ENCODE measurements at places on chromosomes 11 and 22. TPM values are rescaled to one million over a fixed set of nuclear protein-coding genes. Genes with fewer than 3 reads are reported as not detected.
A peak's percentile ranks its signal among the peaks of the same experiment; 100 is the strongest.

- peaks cover 11% of the 10 kb centered on the region for H3K36me3 ChIP-seq
- no peak for DNase-seq
- no peaks in the 10 kb centered on the region for H3K27me3 ChIP-seq
- H3K4me3 ChIP-seq = no peak overlapping the region
- no peaks in the 10 kb centered on the region for H3K4me1 ChIP-seq
Observed at GRCh38 chr11:30635401-30635989, 49.3 kb upstream of the MPPED2 start.

Gene LGALS12
- total RNA-seq = not detected

Gene WDR74
- total RNA-seq = 37.6 TPM

Gene TESMIN
- total RNA-seq = 3.6 TPM

Gene PLEKHB1
- total RNA-seq = 0.50 TPM

Gene TRIM49
- not detected for total RNA-seq

Gene BBOX1
- total RNA-seq = not detected

- H3K36me3 ChIP-seq = peaks cover 33% of the 10 kb centered on the region
- DNase-seq = peak; percentile 68
- peaks cover 14% of the 10 kb centered on the region for H3K27me3 ChIP-seq
Observed at GRCh38 chr22:41181349-41182241, 23.5 kb upstream of the L3MBTL2 start.

- DNase-seq = peak; percentile 97
- H3K4me1 ChIP-seq = peaks cover 56% of the 10 kb centered on the region
- H3K27me3 ChIP-seq = peaks cover 45% of the 10 kb centered on the region
- peak overlapping the region; percentile 50 for H3K27ac ChIP-seq
- no peaks in the 10 kb centered on the region for H3K36me3 ChIP-seq
Observed at GRCh38 chr11:114162719-114163123, 103.2 kb downstream of the ZBTB16 start.

DNA sequence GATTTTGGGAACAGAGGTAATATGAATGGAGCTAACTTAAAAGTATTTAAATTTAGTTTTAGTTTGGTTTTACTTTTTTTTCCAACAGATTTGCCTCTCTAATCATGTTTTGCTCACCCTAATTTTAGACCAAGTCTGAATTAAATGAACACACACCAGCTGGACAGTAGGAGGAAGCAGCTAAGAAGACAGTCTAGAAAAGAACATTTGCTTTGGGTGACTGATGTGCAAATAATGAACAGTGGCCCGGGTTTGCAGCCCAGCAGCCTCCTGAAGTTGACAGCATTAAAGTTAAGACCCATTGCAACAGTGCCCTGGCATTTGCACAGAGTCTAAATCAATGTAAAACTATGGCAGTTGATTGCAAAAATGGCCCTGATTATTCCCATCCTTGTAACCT, 66.4 kb upstream of the SORL1 start:
- H3K4me3 ChIP-seq = no peak overlapping the region
- no peak overlapping the region for H3K27ac ChIP-seq
- no peaks in the 10 kb centered on the region for H3K36me3 ChIP-seq
- no peak for DNase-seq
- H3K27me3 ChIP-seq = peaks cover 29% of the 10 kb centered on the region

- peak overlapping the region; percentile 91 for H3K4me3 ChIP-seq
- DNase-seq = peak; percentile 15
- H3K27me3 ChIP-seq = no peaks in the 10 kb centered on the region
- peak overlapping the region; percentile 98 for H3K27ac ChIP-seq
- H3K4me1 ChIP-seq = peaks cover 21% of the 10 kb centered on the region
- peaks cover 32% of the 10 kb centered on the region for H3K36me3 ChIP-seq
Observed at GRCh38 chr11:14519597-14519916, 629 bp downstream of the PSMA1 start.

- no peak overlapping the region for H3K4me3 ChIP-seq
- no peak for DNase-seq
- no peak overlapping the region for H3K27ac ChIP-seq
Observed at GRCh38 chr11:127247261-127247851, 246.8 kb upstream of the KIRREL3 start.

DNA sequence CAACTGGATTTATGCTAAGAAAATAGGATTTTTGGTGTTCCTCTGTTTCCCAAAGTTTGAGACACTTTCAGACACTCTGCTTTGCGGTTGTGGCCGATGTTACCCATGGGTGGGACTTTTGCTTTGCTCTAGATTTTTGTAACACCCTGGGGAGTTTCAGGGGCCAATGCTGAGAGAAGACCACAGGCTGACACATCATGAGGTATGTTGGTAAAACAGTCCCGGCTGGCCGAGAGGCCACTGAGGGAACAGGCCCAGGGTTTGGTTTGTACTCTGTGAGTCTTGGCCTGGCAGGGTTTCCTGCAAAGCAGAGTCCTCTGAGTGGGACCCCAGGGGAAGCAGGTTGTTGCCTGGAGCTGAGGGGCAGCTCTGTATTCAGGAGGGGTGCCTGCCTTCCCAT, 78.5 kb upstream of the PITPNB start:
- DNase-seq = no peak
- no peak overlapping the region for H3K4me3 ChIP-seq
- H3K4me1 ChIP-seq = no peaks in the 10 kb centered on the region
- H3K36me3 ChIP-seq = 0 out of 2 replicates have a peak, but pooled peaks cover 4% of the 10 kb centered on the region

- no peaks in the 10 kb centered on the region for H3K27me3 ChIP-seq
- peak overlapping the region; percentile 93 for H3K4me3 ChIP-seq
- H3K4me1 ChIP-seq = peaks cover 22% of the 10 kb centered on the region
- peak; percentile 19 for DNase-seq
- H3K36me3 ChIP-seq = no peaks in the 10 kb centered on the region
Observed at GRCh38 chr11:121024989-121025388, 1.1 kb downstream of the TBCEL start.

Gene TRIM64
- not detected for total RNA-seq

DNA sequence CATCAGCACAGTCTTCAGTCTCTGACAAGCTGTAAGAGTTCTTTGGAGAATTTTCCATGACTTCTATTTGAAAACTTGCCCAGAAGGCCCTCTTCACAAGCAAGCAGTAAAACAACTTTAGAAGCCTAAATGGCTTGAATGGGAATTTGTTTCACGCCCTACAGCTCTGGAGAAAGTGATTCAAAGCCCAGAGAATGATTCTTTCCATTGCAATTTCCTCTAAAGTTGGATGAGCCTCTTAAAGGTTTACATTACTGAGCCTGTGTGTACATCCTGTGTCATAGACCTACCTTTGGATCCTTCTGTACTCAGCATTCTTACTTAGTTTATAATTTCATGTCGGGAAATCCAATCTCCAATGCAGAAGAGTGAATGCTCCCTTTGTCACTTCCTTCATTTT, 6.8 kb upstream of the OR8B3 start:
- no peak for DNase-seq
- no peak overlapping the region for H3K27ac ChIP-seq
- peaks cover 5% of the 10 kb centered on the region for H3K27me3 ChIP-seq
- no peak overlapping the region for H3K4me3 ChIP-seq
- H3K36me3 ChIP-seq = no peaks in the 10 kb centered on the region

DNA sequence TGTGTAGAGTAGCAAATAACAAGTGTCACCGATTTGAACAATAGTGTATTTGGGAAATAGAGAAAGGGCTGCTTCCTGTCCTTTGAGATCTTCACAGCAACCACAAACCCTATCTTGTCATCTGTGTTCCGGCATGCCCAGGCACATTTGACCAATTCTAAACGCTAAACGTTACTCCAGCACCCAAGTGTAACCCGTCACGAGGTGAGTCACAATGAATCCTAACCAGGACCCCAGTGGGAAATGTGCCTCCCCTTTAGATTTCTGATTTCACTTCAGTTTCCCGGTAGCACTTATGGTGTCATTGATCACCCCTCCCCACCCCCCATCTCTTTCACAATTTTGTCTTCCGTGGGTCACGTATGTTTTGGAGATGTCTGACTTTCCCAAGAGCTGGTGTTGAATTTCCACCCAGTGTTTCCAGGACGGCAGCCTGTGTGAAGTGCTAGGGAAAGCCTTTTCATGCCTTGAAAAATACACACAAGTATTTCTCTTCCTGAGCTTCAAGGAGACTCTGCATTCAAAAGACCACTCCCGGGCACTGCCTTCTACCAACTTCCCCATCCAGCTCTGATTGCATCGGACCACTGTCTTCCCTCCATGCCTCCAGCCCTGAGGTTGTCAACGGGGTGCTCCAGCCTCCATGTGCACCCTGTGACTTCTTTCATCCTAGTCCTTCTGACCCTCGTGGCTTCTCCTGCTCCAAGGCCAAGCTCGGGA, 10.5 kb upstream of the C11orf24 start:
- H3K27me3 ChIP-seq = peaks cover 20% of the 10 kb centered on the region
- no peak overlapping the region for H3K27ac ChIP-seq
- DNase-seq = no peak
- no peaks in the 10 kb centered on the region for H3K4me1 ChIP-seq
- H3K36me3 ChIP-seq = no peaks in the 10 kb centered on the region
- H3K4me3 ChIP-seq = no peak overlapping the region

DNA sequence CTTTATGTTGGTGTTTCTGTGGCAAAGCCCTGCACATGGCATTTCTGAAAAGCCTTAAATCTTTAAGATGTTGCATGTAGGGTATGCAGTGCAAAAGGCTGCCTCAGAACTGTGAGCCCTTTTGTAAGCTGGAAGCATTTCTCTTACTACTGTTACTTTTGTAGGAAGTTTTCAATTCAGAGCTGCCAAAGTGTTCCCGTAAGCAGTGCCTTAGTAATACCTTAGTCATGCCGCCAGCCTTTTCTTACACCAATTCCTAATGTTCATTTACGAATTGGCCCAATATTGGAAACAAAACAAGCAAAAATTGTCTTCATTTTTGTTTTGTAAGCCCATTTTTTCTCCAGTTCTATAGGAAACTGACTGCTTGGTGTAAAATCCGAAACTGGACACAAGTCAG, 67.4 kb upstream of the RASSF10 start:
- H3K4me3 ChIP-seq = no peak overlapping the region
- H3K27ac ChIP-seq = no peak overlapping the region
- peaks cover 73% of the 10 kb centered on the region for H3K36me3 ChIP-seq
- no peaks in the 10 kb centered on the region for H3K4me1 ChIP-seq
- H3K27me3 ChIP-seq = peaks cover 1% of the 10 kb centered on the region

Gene CRYBB2
- 0.41 TPM for total RNA-seq

Gene ANO9
- total RNA-seq = not detected

Gene NPAS4
- total RNA-seq = 0.27 TPM

Gene KIRREL3
- total RNA-seq = 21.8 TPM

DNA sequence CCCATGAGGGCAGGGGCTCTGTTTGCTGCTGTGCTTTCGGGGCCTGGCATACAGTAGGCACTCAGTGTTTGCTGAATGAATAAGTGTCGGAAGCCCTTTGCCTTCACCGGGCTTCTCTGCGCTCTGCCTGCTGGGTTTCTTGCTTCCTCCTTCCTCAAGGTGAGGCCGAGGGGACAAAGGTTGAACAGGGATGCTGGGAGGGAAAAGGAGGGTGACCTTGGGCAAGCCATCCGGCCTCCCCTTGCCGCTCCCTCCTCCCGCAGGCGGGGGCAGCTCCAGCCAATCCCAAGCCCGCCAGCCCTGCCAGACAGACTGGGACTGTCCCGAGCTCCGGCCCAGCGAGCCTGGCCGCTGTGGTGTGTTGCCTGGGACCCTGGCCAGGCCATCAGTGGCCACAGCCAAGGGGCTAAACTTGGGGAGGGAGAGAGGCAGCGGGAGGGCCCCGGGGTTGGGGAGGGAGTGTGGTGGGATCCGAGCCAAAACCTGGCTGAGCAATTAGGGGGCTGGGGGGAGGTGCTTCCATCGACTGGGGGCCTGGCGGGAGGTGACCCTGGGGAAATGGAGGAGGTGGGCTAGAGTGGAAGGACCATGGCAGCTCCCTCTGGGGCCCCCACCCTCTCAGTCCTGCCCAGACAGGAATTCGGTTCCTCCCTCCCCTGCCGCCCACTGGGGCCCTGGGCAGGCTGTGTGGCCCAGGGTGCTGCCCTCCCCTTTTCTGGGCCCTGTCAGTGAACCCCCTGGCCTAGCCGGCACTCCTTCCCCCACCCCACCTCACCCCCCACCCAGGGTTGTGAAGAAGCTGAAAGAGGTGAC, 3.4 kb upstream of the RCOR2 start:
- no peak for DNase-seq
- H3K36me3 ChIP-seq = no peaks in the 10 kb centered on the region
- H3K4me1 ChIP-seq = peaks cover 6% of the 10 kb centered on the region
- H3K27ac ChIP-seq = no peak overlapping the region
- H3K27me3 ChIP-seq = peaks cover 9% of the 10 kb centered on the region

DNA sequence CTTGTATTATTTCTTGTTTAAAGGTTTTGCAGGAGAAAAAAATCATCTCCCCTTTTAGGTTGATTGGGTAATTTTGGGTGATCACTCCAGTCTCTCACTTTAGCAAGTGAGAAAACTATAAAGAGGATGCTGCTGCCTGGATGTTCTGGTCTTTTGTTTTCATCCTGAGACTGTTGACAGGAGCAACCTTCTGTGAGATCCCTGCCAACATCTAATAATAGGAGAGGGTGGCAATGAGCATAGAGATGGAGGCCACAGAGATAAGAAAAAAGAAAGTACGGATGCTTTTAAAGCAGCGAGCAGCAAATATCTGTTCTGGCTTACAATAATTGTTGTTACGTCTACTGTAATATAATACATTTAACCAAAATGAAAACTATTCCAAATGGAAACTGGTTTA, 293.6 kb upstream of the MTNR1B start:
- H3K4me1 ChIP-seq = no peaks in the 10 kb centered on the region
- no peaks in the 10 kb centered on the region for H3K36me3 ChIP-seq
- H3K27me3 ChIP-seq = no peaks in the 10 kb centered on the region
- no peak overlapping the region for H3K27ac ChIP-seq
- no peak for DNase-seq

Gene DEPDC7
- total RNA-seq = 18.7 TPM

DNA sequence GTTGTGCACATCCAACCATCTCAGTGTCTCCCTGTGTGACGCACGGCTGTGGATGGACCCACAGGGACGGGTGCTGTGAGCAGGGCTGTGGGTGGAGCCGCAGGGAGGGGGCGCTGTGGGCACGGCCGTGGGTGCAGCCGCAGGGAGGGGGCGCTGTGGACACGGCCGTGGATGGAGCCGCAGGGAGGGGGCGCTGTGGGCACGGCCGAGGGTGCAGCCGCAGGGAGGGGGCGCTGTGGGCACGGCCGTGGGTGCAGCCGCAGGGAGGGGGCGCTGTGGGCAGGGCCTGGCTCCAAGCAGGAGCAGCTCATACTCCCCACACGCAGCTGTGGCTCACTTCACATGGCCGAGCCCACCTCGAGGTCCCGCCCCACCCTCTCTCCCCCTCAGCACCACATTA, 6.0 kb upstream of the MAPK11 start:
- H3K27me3 ChIP-seq = peaks cover 6% of the 10 kb centered on the region

GRCh38 chr11:24754406-24754805, 257.6 kb downstream of the LUZP2 start:
- H3K4me1 ChIP-seq = no peaks in the 10 kb centered on the region
- no peaks in the 10 kb centered on the region for H3K27me3 ChIP-seq
- H3K36me3 ChIP-seq = no peaks in the 10 kb centered on the region
- no peak for DNase-seq
- H3K4me3 ChIP-seq = peak overlapping the region; percentile 27

Measured in HFFc6 (cell line).